AG08396 (cell line): ENCODE measurements at places on chromosomes 2 and 18.

GRCh38 chr2:191703079-191703725, 25.3 kb downstream of the NABP1 start:
- DNase-seq: no peak

GRCh38 chr2:235859651-235860050, 308.5 kb downstream of the GBX2 start:
- no peak for DNase-seq

GRCh38 chr18:74147779-74148542, at the start of the genes FBXO15 and TIMM21:
FBXO15 (minus strand) TSS chr18:74147834; CDS start chr18:74147785, 49 bp downstream.
TIMM21 (plus strand) TSS chr18:74148523; CDS start chr18:74148809, 286 bp downstream.
- peak; percentile 95 for DNase-seq

GRCh38 chr18:44859263-44859662, 178.6 kb downstream of the SETBP1 start:
- DNase-seq: no peak

DNA sequence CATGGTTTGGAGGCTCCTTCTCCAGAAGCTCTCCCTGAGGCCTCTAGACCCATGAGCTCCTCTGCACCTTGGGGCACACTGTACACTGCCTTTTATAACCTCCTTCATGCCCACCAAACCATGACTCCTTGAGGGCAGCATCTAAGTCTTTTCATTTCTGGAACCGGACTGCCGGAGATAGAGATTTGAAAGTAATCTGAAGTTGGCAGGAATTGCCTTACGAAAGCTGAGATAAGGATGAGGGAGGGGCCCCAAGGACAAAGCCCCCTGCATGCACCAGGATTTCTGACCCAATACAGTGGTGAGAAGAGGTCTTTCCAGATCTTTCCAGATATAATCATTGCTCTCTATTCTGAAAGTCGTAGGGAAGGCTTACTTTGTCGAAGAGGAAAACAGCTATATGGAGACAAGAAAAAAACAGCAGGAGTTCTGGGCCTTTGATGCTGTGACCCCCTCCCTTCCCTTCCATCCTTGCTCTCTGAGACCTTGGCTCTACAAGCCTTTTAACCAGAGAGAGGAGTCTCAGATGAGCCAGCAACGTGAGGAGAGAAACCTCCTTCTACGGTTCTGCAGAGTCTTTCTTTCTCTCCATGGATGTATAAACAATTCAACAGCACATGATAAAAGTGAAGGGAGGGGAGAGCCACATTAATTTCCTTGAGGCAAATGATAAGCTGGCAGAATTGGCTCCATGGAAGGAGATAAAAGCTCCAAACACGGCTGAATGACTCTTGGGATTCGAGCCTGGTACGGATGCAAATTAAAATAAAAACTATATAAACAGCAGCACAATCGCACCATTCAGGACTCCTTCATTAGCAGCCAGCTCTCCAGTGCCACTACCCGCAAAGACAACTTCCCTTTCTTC, 88.0 kb upstream of the RTN4 start:
- no peak for DNase-seq

GRCh38 chr2:85254540-85255300, 73.1 kb downstream of the TGOLN2 start:
- no peak for DNase-seq

DNA sequence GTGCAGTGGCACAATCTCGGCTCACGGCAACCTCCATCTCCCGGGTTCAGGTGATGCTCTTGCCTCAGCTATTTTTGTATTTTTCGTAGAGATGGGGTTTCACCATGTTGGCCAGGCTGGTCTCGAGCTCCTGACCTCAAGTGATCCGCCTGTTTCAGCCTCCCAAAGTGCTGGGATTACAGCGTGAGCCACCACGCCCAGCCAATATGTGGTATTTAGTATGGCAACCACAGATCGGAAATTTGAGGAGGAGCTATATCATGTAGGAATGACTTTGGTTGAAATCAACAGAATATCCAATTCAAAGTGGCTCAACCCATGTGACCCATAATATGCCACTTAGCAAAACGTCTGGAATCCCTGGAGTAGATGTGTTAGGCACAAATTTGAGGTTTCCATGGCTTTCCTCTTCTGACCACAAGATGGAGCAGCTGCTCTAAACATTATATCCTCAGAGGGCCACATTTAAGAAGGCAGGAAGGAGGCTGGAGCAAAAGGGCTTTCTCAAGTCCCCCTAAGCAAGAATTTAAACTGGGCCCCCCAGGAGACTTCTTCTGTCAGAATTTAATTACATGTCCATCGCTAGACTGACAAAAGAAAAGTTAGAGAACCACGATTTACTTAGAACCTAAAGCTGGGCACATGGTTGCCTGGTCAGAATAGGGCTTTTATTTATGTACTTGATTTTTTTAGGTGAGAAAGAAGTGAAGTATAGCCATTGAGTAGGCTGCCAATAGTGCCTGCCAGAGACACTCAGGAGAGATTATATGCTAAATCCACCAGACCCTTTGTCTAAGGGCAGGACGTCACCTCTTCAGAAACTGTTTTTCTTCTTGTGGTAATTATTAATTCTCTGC, 49.6 kb upstream of the ITSN2 start:
- DNase-seq: peak; percentile 77

DNA sequence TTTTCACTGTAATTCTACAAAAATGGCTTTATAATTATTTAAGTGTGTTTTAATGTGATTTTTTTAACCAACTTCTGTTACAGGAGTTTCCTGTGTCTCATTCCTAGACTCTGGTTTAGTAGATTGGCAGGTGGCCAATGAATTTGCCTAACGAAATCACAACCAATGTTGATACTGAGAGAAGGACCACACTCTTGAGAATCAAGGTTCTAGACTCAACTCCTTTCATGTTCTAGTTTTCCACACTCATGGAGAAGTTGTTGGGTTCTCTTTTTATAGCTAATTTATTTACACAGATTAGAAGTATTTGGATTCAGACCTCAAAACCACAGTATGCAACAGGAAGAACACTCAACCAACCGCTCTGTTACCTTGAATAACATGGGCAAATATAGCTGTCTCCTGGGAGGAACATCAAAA, 22.6 kb upstream of the USP34 start:
- DNase-seq: peak; percentile 6

DNA sequence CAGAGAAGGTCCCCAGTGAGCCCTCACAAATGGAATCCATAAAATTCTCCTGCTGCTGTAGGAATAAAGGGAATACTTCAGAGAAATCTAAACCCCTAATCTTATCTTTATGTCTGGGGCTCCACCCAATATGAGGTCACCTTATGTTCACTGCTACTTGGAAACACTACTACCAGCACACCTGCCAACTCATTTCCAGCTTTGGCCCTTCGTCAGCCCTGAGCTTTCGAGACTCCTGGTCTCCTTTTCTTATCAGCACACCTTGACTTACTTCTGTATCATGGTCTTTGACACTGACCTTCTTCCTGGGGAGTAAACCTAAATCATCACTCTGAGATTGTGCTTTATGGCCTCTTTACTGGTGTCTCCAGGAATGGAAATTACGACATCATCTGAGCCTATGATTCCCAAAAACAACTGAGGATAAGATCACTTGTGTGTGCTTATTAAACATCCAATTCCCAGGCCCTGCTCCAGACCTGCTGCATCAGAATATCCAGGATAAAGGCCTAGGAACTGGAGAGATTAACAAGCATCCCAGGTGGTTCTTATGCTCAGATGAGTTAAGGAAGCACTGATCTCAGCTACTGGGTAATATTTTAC, 22.2 kb upstream of the ASNSD1 start:
- no peak for DNase-seq

DNA sequence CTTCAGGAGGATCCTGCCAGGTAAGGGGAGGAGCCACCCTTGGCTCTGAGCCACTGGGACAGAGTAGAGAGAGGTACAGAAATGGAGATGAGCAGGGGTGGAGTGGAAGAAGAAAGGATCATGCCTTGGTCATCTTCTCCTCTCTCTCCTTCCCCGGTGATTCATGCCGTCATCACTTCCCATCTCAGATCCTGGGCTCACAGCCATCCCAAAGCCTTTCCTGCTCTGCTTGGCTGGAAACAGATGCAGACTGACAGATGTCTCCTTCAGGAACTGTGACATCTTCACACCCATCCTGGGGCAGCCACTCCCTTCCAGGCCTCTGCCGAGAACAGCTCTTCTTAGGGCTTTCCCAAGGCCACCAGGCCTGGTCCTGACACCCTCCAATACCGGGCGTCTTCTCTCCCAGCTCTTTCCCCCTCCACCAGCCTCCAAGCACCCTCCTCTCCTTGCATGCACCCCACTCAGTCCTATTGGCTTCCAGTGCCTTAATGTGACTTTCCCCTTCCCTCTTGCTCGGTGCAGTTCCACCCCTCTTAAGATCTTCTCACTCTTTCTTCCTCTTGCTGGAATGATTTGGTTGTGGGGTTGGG, 58.3 kb upstream of the TNP1 start:
- DNase-seq: peak; percentile 66
